ENCODE measurements at places on chromosomes 6 and 20. TPM values are rescaled to one million over a fixed set of nuclear protein-coding genes. Genes with fewer than 3 reads are reported as not detected.

GRCh38 chr6:158283304-158283980, 28.8 kb upstream of the TULP4 start:
- H3K27ac ChIP-seq = peak overlapping the region; percentile 29
- H3K27me3 ChIP-seq = no peaks in the 10 kb centered on the region
- no peaks in the 10 kb centered on the region for H3K36me3 ChIP-seq
- DNase-seq = no peak
- peaks cover 3% of the 10 kb centered on the region for H3K4me1 ChIP-seq

The MYL9 gene
- 49.3 TPM for total RNA-seq

GRCh38 chr6:156773935-156774852, 3.0 kb upstream of the ARID1B start:
- peaks cover 8% of the 10 kb centered on the region for H3K4me1 ChIP-seq
- no peak overlapping the region for H3K27ac ChIP-seq
- H3K36me3 ChIP-seq = no peaks in the 10 kb centered on the region
- H3K27me3 ChIP-seq = no peaks in the 10 kb centered on the region
- DNase-seq = no peak

The BNIP5 gene
- total RNA-seq = 7.8 TPM

The PRICKLE4 gene
- 4.8 TPM for total RNA-seq

- H3K4me3 ChIP-seq = no peak overlapping the region
- H3K36me3 ChIP-seq = no peaks in the 10 kb centered on the region
- H3K4me1 ChIP-seq = no peaks in the 10 kb centered on the region
- no peak for DNase-seq
These were observed 78.5 kb upstream of the BHLHE23 start for GRCh38 chr20:63085151-63085861.

DNA sequence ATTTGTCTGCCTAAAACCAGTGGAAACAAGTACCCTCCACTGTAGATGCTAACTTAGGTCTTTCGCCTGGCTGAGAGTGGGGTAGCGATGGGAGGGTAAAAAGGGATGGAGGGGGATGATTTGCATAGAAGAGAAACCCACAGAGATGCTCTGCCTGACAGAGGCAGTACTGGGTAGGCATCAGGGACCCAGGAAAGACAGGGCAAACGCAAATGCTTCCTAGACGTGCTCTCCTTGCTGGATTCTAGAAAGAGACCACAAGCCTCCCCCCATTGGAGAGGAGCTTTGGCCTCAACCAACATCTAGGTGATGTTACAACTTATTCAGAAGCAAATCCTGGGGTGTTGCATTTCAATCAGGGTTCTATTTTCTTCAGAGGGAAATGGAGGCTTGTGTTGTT, 3.2 kb downstream of the OLIG3 start:
- peaks cover 98% of the 10 kb centered on the region for H3K27me3 ChIP-seq
- H3K4me3 ChIP-seq = no peak overlapping the region
- no peak for DNase-seq

DNA sequence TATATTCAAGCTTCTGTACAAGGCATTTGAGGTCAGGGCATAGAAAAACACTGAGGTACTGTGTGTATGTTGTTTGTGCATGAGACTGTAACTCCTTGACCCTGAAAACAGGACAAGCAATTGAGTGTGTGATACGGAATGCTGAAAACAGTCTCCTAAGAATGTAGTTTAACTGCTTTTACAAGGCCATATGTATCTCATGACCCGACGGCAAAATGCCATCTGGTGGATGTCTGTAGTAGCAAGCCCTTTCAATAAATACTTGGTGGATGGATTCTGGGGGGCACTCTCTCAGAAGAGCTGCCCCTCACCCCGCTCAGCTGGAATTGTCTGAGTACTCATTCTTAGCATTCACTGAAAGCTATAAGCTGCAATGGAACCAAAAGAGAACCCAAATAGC, 69.3 kb upstream of the EYS start:
- no peaks in the 10 kb centered on the region for H3K27me3 ChIP-seq
- no peaks in the 10 kb centered on the region for H3K4me1 ChIP-seq
- DNase-seq = no peak
- H3K4me3 ChIP-seq = no peak overlapping the region
- no peak overlapping the region for H3K27ac ChIP-seq

- H3K27me3 ChIP-seq = no peaks in the 10 kb centered on the region
- DNase-seq = no peak
- no peaks in the 10 kb centered on the region for H3K4me1 ChIP-seq
- H3K36me3 ChIP-seq = no peaks in the 10 kb centered on the region
- no peak overlapping the region for H3K27ac ChIP-seq
These were observed 308.4 kb upstream of the GJE1 start for GRCh38 chr6:141824350-141824749.

DNA sequence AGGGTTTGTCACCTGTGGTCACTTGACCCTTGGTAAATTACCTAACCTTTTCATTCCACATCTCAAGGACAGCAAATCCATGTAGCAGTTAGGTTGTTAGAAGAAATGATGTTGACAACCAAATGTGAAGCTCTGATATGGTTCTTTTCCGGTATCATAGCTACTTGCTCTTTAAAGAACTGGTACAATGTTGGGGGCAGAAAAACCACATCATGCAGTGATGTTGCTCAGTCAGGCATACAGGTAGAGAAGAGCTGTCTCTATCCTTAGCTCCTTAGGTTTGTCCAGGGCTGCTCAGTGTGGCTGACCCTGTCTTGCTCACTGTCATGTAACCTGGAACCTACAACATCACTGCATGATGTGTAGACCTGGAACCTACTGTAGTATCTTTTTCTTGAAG, 135.5 kb downstream of the LRRC1 start:
- H3K36me3 ChIP-seq = no peaks in the 10 kb centered on the region
- H3K27ac ChIP-seq = no peak overlapping the region
- H3K4me3 ChIP-seq = no peak overlapping the region
- no peak for DNase-seq
- H3K27me3 ChIP-seq = no peaks in the 10 kb centered on the region
- peaks cover 13% of the 10 kb centered on the region for H3K4me1 ChIP-seq

GRCh38 chr20:47785854-47786764, 828 bp upstream of the SULF2 start:
- no peaks in the 10 kb centered on the region for H3K4me1 ChIP-seq
- no peaks in the 10 kb centered on the region for H3K27me3 ChIP-seq
- no peaks in the 10 kb centered on the region for H3K36me3 ChIP-seq
- DNase-seq = peak; percentile 75
- H3K4me3 ChIP-seq = peak overlapping the region; percentile 57
- H3K27ac ChIP-seq = peak overlapping the region; percentile 82

DNA sequence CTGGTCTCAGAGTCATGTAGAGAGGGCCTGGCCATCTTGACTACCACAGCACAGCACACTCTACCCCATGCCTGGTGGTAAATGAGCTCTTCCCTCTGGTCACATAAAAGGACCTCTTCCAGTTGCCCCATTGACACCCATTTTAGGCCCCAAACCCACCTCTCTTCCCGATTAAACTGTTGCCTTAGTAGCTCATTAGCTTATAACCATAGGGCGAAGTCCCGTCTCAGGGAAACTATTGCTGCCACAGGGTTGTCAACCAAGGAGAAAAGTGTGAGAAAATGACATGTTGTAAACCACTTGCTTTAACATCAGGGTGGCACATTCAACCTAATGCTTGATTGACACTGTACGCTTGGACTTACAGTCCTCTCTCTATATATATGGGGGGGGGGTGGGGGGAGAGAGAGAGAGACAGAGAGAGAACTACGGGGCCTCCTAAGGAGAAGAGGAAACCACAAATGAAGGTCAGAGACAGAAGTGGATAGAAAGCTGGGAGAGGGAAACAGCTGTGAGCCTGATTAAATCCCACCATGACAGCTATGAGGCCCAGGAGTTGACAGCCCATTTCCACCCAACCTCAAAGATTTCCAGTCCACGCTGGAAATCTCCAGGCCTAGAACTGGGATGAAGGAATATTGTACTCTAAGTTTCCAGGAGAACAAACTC, 14.9 kb upstream of the BTN1A1 start:
- no peaks in the 10 kb centered on the region for H3K4me1 ChIP-seq
- no peaks in the 10 kb centered on the region for H3K27me3 ChIP-seq
- no peaks in the 10 kb centered on the region for H3K36me3 ChIP-seq
- no peak overlapping the region for H3K27ac ChIP-seq

DNA sequence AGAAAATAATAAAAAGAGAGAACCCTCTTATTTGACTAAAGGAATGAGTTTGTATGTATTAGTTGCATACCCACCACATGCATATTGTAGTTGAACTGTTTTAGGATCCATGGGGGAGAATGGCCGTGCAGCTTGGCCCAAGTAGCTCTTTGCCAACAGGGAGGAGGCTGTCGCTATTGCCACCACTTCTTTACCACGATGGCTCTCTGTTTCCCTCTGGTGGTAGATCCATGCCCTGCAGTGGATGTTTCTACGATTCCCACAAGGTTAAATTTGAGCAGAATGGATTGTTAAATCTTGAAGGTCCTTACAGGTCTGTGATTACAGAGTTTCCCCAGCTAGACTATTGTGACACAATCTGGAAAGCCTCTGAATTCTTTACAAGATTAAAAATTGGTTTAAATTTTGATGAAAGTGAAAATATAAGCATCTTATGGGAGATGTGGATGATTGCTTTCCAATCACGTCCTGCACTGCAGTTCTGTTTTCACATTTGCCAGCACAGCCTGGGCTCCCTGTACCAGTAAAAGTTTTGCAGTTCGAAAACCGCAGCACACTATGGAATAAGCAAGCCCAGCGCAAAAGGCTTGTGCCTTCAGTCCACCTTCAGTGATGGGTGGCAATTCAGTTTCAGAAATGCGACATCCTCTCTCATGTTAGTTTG, 34.4 kb upstream of the FNDC1 start:
- no peaks in the 10 kb centered on the region for H3K27me3 ChIP-seq
- DNase-seq = peak; percentile 75
- no peak overlapping the region for H3K27ac ChIP-seq
- no peaks in the 10 kb centered on the region for H3K4me1 ChIP-seq
- no peaks in the 10 kb centered on the region for H3K36me3 ChIP-seq

- no peaks in the 10 kb centered on the region for H3K27me3 ChIP-seq
- no peaks in the 10 kb centered on the region for H3K4me1 ChIP-seq
These were observed 12.8 kb upstream of the ELOVL5 start for GRCh38 chr6:53361549-53362031.

The FOXS1 gene
- total RNA-seq = 0.48 TPM

DNA sequence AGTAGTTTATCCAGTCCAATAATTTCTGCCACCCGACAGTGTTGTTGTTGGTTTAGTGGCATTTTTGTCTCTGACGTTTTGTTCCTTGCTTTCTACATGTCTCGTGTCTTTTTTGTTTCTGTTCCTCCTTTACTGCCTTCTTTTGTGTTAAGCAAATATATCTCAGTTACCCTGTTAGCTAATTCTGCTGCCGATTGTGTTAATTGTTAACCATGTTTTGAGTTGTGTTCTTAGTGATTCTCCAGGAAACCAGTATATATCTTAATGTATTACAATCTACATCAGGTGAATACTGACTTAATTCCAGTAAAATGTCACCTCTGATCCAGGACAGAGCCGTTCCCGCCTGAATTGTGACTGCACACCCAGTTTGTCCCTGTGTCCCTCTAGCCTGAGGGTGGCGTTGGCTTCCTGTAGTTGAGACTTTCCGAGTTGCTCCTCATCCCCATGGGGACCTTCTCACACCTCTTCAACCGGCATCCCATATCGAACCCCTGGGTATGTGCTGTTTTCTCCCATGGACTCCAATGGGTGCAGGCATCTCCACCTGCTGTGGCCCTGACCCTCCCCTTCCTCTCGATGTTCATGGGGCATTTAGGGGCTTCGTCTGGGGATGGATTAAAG, 35.8 kb upstream of the BHLHE23 start:
- H3K36me3 ChIP-seq = no peaks in the 10 kb centered on the region
- no peak overlapping the region for H3K27ac ChIP-seq
- H3K27me3 ChIP-seq = no peaks in the 10 kb centered on the region

DNA sequence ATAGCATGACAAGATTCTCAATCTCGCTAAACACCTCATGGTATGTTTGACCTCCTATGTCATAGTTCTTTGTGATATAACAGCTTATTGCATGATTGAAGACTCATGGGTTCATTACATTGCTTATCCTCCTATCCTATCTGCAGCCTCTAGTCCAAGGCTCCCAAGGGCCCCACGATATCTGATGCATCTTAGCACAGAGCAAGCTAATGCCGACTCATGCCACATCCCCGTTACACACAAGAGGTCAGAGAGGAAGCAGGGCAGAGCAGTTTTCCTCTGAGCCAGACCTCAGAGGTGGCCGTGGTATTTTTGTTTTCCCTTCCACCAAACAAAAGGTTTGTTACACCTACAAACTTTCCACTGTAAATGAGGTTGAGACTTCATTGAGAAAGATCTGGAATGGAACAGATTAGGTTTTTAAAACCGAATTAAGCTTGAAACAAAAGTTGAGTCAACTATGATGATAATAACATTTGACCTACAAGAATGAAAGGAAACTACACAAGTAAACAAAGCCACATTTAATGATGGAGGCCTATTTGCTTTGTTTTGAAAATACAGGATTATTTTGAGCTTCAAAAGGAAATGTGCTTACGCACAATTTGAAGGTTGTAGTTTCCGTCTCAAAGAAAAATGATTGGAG, 133.9 kb upstream of the MYLIP start:
- no peak overlapping the region for H3K4me3 ChIP-seq
- no peak for DNase-seq
- H3K36me3 ChIP-seq = no peaks in the 10 kb centered on the region
- no peak overlapping the region for H3K27ac ChIP-seq

DNA sequence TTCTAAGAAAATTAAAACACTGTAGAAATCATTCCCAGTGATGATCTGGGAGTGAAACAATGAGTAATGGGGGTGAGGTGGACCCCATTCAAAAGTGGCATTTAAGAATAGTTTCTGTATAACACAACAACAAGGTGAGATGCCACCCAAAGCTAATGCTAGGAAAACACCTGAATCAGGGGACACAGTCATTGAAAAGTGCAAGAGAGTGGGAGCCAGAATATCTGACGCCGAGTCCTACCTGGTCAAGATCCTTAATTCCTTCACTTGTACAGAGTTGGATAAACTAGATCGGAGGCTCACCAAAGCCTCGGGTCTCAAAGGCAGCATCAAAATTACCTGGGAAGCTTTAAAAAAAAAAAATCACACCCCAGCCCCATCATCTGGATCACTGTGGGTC, 17.7 kb downstream of the TNFRSF21 start:
- no peak for DNase-seq
- no peak overlapping the region for H3K4me3 ChIP-seq
- H3K36me3 ChIP-seq = no peaks in the 10 kb centered on the region
- H3K27ac ChIP-seq = no peak overlapping the region
- H3K4me1 ChIP-seq = no peaks in the 10 kb centered on the region

GRCh38 chr6:89387516-89388201, 24.4 kb downstream of the RRAGD start:
- no peaks in the 10 kb centered on the region for H3K27me3 ChIP-seq
- no peak overlapping the region for H3K4me3 ChIP-seq
- H3K36me3 ChIP-seq = no peaks in the 10 kb centered on the region
- no peak overlapping the region for H3K27ac ChIP-seq
- DNase-seq = no peak

- no peak for DNase-seq
- H3K36me3 ChIP-seq = no peaks in the 10 kb centered on the region
- H3K4me3 ChIP-seq = no peak overlapping the region
- no peaks in the 10 kb centered on the region for H3K27me3 ChIP-seq
- H3K4me1 ChIP-seq = no peaks in the 10 kb centered on the region
These were observed 3.6 kb downstream of the BTBD3 start for GRCh38 chr20:11921321-11921720.

- H3K27ac ChIP-seq = peak overlapping the region; percentile 30
- no peaks in the 10 kb centered on the region for H3K36me3 ChIP-seq
- H3K4me1 ChIP-seq = peaks cover 4% of the 10 kb centered on the region
- no peak overlapping the region for H3K4me3 ChIP-seq
These were observed 104.9 kb downstream of the SNX5 start for GRCh38 chr20:17863577-17864292.

All from colonic mucosa (tissue), 4 donors.